ENCODE measurements at places on chromosomes 2 and 18.

GRCh38 chr2:17124575-17125318 lies 393.5 kb downstream of the RAD51AP2 start:
- no peak for ATAC-seq

DNA sequence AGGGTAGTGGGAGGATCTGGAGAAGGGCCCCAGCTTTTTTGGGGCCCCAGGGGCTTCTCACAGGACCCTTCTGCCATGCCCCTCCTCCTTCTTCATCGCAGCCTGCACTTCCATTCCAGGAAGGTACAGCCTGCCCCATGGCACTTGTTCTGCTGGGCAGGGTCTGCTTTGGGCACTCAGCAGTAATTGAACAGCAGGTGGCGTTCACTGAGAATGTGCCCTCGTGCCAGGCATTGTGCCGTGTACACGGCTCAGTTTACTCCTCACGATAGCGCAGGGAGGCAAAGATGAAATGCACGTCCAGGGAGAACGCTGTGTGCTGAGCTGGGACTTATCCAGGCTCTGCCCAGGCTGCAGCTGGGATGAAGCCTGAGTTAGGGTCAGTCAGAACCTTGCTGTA lies 54.8 kb upstream of the ASB18 start:
- ATAC-seq, result no peak

DNA sequence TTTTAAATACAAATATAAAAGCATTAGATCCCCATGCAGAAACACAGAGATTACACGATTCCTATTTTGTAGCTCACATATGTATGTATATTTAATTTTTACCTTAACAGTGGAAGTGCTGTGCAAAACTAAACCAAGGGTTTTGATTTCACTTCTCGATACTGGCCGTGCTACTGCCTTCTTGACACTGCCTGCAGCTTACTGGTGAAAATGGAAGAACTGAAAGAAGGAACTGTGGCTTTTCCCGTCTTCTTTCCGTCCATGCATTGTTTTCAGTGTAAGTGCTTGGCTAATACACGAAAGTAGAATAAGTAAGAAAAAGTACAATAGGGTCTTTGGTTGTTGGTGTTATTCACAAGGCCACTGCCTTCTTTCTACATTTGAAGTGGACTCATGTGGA lies 129.5 kb downstream of the NDUFA10 start:
- no peak for ATAC-seq

DNA sequence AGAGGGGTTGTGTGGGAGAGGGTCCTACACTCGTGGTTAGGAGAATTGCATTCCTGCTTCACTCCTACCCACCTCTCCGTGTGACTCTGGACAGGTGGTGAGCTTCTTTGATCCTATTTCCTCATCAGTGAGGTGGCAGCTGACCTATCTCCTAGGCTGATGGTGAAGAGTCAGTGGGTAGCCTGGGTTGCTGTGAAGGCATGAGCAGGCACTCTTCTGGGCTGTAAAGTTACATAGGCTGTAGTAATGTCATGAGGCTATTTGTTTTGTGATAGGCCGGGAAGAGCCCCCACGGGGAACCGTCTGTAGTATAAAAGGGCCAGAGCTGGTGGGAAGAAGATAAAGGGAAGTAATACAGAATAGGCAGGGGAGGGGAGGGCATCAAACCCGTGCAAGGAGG lies 83.8 kb downstream of the TMEM247 start:
- ATAC-seq, result no peak

- ATAC-seq, result no peak
These were observed 157.6 kb downstream of the FAM210A start for GRCh38 chr18:13568443-13569392.

GRCh38 chr2:28471214-28471613 lies 24.6 kb upstream of the PLB1 start:
- ATAC-seq, result peak; percentile 25

DNA sequence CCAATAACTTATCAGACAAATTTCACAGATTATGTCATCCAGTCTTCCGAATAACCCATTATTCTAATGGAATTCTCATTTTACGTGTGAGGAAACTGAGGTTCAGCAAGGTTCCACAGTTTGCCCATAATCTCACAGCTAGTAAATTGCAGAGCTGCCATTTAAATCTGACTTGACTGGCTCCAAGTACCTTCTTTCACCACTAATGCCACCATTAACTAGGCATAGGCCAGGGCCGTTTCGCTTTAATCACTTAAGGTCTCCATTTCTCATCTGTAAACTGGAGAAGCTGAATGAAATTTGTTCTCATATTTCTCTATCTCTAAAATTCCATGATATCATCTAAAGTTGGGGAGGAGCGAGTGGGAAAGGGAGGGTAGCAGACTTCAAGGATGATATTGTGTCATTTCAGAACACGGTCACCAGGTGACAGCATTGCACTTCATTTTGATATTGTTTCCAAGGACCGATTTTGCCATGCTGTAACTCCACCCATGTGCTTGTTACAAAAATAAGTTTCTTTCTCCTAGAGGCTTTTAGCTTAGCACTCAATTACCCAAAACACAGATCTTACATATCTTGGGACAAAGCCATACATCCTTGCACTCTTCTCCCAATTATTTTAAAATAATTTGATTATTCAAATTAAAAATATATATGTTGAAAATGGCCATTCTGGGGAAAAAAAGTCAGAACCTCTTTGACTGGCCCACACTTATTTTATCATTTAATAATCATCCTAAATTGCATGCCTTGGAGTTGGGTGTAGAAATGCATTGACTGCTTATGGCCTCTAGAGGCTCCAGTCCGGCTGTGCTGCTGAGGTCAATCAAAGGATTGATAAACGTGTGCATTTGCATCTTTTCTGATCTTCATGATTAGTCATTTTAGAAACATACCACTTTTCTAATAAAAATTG lies 123.8 kb downstream of the AKAIN1 start:
- ATAC-seq, result peak; percentile 72

GRCh38 chr2:231965102-231965501 lies 3.6 kb downstream of the DIS3L2 start:
- ATAC-seq, result no peak

- peak; percentile 100 for ATAC-seq
These were observed 451.0 kb upstream of the SETBP1 start for GRCh38 chr18:44229693-44230108.

GRCh38 chr2:121897335-121897970 lies 142.0 kb downstream of the TSN start:
- ATAC-seq, result peak; percentile 79

- no peak for ATAC-seq
These were observed at the start of gene ALKAL2 for GRCh38 chr2:287911-288757. ALKAL2 (minus strand) TSS chr2:288091; CDS start chr2:287835, 256 bp downstream.

All from SK-N-SH treated with all-trans-retinoic acid at 6 μM for 48 hours (cell line).